Motor neuron (in vitro differentiated cells): ENCODE measurements at places on chromosomes 5 and 9.

GRCh38 chr5:168048486-168048885 lies 243.0 kb upstream of the WWC1 start:
- no peak for ATAC-seq

GRCh38 chr5:14560091-14560595 lies 21.4 kb upstream of the OTULINL start:
- no peak for ATAC-seq

DNA sequence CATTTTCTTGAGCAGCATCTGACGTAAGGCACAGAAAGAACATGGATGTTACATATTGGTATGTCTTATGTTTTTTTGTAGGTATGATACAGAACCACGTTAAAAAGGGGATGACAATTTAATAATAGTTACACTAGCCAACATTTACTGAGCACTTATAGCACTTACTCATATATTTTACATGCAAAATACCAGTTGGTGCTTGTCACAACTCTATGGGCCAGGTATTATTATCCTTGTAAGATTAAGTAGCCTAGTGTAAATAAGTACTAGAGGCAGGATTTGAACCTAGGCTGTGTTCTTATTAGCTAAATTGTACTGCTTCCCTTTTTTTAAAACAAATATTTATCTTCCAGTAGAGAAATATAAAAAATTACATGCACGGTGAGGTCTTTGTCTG lies 83.5 kb downstream of the RANBP17 start:
- no peak for ATAC-seq

DNA sequence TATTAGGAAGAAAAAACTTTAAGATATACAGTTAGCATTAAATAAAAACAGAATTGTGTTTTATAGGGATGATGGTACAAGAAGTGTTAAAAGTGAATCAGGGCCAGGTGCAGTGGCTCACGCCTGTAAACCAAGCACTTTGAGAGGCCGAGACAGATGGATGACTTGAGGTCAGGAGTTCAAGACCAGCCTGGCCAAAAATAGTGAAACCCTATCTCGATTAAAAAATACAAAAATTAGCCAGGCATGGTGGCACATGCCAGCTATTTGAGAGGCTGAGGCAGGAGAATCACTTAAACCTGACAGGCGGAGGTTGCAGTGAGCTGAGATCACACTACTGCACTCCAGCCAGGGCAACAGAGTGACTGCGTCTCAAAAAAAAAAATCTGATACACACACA lies 282.9 kb upstream of the ATP10B start:
- ATAC-seq, result no peak

GRCh38 chr5:134146651-134147518 lies 29.9 kb downstream of the SKP1 start:
- ATAC-seq, result no peak

GRCh38 chr5:16090270-16090669 lies 89.3 kb downstream of the MARCHF11 start:
- no peak for ATAC-seq

DNA sequence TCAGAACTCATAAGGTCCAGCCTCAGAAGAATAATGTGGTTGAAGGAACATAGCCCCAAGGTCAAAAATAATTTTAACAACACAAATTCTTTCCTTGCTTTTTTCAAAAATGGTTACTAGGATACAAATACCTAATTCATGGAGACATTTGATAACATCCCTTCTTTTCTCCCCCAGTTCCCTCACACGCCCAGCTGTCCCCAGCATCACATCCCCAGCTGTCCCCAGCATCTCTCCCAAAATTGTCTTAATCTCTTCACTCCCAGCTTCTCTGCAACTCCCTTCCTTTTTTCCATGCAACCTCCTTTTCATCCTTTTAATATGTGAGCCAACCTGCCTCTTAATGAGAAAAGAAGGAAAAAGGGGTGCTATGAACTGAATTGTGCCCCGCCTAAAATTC lies 77.8 kb downstream of the FSTL4 start:
- ATAC-seq, result no peak

DNA sequence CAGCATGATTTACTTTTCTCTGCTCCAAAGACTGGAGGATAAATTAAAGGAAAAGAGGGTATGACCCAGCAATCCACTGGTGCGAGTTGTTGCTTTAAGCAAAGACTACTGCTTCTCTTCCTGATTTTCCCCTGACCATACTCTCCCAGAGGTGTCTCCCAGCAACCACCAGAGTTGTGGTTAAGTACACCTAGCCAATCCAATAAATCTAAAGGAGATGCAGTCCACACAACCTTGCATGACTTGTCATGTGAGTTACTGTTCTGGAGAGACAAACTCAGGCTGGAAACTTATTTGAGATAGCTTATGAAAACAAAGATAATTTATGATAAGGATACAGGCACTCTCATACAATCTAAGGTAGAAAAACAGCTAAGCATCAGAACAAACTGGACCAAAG lies 11.9 kb downstream of the TMC1 start:
- ATAC-seq, result no peak

DNA sequence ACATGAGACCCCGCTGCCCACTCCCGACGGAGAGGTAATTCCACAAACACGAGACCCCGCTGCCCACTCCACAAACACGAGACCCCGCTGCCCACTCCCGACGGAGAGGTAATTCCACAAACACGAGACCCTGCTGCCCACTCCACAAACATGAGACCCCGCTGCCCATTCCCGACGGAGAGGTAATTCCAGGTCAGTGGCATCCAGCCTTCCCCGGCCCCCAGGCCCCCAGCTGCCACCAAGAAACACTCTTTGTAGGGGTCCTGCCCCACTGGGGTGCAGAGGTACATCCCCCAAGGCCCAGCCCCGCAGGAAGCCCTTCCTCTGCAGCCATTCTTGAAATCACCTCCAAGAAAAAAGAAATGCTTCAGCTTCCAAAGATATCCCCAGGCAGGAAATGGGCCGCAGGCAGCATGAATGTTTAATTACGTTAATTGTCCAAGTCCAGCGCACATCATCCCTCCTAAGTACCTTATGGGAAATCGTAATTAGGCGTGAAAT lies 115.9 kb downstream of the ADAMTS2 start:
- ATAC-seq, result no peak

GRCh38 chr5:170144286-170145023 lies 38.8 kb downstream of the FOXI1 start:
- no peak for ATAC-seq

DNA sequence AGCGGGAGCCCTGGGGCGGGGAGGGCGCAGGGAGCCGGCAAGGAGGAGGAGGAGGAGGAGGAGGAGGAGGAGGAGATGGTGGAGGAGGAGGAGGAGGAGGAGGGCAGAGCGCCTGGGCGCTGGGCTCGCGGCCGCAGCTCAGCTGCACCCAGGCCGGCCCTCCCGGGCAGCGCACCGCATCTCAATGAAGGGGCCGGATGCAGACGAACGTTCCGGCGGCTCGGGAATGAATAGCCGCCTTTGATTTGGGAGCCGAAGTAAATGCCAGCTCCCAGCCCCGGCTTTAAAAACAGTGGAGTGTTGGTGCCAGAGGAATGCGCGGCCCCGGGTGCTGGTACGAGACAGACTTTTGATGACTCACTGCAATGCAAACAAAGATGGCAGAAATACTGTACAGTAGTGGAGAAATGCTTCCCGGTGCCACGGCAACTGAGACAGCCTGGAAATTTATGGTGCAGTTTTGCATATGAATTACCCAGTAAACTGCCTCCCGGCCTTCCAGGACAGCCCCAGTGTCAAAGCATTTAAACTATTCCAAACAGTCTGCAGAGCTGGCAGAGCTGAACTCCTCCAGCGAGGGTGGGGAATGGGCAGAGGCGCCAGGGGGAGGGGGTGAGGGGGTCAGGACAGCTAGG lies 43.1 kb downstream of the NACC2 start:
- peak; percentile 77 for ATAC-seq

GRCh38 chr5:150662731-150663516 lies 1.9 kb downstream of the MYOZ3 start:
- no peak for ATAC-seq

GRCh38 chr5:154258531-154259217 lies 68.1 kb downstream of the GALNT10 start:
- no peak for ATAC-seq

- no peak for ATAC-seq
These were observed 208.0 kb downstream of the NR3C1 start for GRCh38 chr5:143195491-143195890.

GRCh38 chr9:77486463-77486862 lies 161.7 kb downstream of the GNA14 start:
- no peak for ATAC-seq

DNA sequence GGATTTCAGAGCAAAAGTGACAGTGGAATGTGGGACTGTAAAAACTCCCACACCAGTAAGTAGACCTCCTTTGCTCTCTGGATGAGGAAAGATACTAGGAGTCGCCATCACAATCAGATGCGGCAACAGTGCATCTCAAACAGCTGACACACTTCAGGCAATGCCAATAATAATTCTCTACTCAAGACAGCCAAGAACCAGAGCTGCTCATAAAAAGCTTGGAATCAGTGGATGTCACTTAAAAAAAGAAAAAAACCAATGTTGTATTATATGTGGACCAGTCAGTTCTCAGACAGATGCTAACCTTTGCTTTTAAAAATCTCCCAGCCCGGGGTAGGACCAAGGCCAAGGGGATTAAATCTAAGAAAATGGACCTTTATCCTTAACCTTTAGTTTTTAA lies 185.0 kb downstream of the GNA14 start:
- no peak for ATAC-seq

DNA sequence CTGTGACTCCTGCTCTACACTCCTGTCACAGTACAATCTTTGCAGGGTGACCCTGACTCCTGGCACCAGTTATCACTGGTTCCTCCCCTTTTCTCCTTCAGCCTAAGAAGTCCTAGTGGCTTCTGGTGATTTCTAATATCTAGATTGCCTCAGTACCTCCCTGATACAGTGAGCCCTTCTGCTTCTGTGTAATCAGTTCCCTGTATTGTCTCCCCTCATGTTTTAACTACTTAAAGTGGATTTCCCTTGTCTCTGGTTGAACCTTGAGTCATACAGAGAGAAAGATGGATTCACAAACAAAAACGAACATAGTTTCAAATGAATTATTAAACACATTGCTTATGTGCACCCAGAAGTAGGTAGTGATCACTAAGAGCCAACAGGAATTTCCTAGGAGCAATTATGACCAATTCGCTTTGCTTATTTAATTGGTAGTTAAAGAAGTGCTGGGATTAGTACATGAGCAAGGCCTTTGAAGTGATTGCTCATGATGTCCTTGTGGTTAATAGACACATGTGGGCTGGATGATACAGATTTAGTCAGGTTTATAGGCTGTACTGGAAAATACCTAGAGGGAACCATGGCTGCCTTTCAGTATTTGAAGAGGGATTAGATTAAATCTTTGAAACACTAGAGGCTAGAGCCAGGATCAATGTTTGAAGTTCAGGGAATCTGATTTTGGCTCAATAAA lies 145.8 kb upstream of the MEF2C start:
- no peak for ATAC-seq

- no peak for ATAC-seq
These were observed 153.7 kb downstream of the FGF1 start for GRCh38 chr5:142531977-142532780.
